Small intestine (tissue), 16 donors: ENCODE measurements at places on chromosomes 2 and 18.

DNA sequence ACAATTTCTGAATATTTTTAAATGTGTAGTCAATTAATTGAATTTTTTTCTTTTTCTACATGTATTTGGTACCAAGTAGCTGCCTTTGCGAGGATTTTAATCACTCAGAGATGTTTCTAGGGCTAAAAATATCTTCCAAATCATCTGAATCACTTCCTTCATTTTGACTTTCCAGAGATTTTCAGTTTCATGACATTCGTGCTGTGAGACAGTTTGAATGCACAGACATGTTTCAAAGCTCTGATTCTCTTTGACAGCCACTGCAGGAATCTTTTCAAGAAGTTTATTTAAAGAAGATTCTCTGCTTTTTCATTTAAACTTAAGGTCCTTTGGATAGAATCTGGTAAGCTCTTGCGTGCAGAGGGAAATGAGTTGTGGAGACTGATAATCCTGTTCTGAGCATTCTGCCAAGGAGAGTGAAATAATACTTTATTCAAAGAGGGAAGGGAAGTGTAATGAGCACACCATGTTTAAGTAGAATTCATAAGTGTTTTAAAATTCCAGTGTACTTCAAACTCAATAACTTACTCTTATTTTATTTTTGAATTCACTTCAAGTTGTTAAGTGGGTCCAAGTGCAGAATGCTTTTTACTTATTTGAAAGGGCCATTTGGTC lies 9.7 kb downstream of the CYBRD1 start:
- H3K36me3 ChIP-seq: no peaks in the 10 kb centered on the region
- no peak overlapping the region for H3K4me3 ChIP-seq
- H3K27me3 ChIP-seq: no peaks in the 10 kb centered on the region
- H3K27ac ChIP-seq: no peak overlapping the region
- no peak for DNase-seq
- no peaks in the 10 kb centered on the region for H3K4me1 ChIP-seq

DNA sequence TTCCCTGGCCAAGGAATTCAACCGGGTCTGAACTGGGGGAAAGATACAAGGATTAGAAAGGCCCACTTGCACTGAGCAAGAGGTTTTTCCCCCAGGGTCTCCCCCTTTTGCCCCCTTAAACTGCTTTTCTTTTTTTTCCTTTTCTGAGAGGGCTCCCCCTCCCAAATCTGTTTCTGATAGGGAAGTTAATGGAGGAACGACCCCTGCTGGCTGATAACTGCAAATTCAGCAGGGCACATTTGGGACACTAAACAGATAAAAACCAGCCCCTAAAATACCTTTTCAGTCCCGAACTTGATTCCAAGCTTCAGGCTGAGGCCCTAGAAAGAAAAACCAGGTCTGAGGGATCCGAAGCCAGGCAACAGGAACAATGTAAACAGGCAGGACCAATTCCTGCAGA lies 1012.4 kb upstream of the CRIM1 start:
- no peaks in the 10 kb centered on the region for H3K27me3 ChIP-seq
- no peaks in the 10 kb centered on the region for H3K4me1 ChIP-seq
- no peaks in the 10 kb centered on the region for H3K36me3 ChIP-seq
- no peak overlapping the region for H3K4me3 ChIP-seq
- no peak overlapping the region for H3K27ac ChIP-seq

- no peak for DNase-seq
- no peaks in the 10 kb centered on the region for H3K4me1 ChIP-seq
Measured at GRCh38 chr2:136376798-136377211, 258.9 kb upstream of the CXCR4 start.

DNA sequence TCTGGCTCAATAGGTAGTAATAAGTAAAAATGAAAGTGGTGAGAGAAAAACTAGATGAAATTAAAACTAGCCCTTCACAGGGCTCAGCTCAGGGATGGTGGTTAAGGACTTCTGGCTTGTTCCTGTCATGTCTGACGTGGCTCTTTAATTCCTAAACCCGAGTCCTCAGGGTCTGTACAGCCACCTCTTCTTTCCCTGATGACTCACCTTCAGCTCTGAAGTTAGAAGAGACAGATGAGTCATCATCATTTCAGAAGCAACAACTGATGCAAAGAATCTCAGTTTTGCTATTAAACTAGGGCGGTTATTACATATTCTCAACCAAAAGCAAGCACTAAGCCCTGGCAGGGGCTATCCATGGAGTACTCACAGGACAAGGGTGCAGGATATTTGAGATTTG lies 24.0 kb upstream of the ITGB6 start:
- no peak overlapping the region for H3K27ac ChIP-seq
- no peak overlapping the region for H3K4me3 ChIP-seq
- peak; percentile 71 for DNase-seq
- H3K4me1 ChIP-seq: peaks cover 43% of the 10 kb centered on the region
- no peaks in the 10 kb centered on the region for H3K27me3 ChIP-seq

DNA sequence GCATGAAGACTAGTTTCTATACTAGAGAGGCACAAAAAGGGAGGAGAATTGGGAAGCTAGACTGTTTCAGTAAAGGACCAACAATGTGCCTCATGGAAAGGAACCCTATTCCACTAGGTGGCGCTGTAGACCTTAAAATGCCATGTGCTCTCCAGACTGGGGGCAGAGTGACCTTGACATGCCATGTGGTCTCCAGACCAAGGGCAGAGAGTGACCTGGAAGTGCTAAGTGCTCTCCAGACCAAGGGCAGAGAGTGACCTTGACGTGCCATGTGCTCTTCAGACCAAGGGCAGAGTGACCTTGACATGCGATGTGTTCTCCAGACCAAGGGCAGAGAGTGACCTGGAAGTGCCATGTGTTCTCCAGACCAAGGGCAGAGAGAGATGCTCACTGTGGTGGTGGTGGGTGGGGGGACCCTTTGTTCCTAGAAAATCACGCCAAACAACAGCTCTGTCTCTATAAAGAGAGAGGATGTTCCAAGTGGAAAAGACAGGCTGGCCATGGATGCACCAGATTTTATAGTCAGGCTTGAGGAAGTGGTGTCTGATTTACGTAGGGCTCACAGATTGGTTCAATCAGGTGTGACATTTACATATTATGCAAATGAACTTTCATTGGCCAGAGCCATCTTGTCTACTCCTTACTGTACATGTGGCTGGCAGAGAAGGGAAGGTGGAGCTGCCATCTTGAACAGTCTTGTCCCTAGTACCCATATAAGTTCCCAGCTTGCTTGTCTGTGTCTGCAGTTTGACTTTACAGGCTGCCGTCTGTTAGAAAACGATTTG lies 344.0 kb upstream of the DDX18 start:
- H3K27ac ChIP-seq: no peak overlapping the region
- H3K4me1 ChIP-seq: no peaks in the 10 kb centered on the region
- H3K36me3 ChIP-seq: no peaks in the 10 kb centered on the region
- H3K27me3 ChIP-seq: no peaks in the 10 kb centered on the region

DNA sequence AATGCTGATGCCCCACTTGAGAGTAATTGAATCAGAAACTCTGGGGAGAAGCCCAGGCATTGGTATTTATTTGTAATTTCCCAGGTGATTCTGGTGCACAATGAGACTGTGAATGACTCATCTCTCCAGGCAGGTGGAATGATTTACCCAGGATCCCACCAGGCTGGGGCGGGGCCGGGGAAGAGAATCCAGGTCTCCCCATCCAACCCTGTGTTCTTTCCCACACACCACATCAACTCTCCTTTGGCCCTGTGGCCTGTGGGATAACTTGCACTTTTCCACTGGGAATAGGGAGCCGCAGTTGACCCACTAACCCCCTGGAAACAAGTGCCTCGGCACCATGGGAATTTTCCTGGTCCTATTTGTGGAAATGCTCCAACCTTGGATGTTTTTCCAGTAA lies 409.8 kb downstream of the ZNF521 start:
- H3K27ac ChIP-seq: no peak overlapping the region
- H3K36me3 ChIP-seq: no peaks in the 10 kb centered on the region
- no peak for DNase-seq
- no peaks in the 10 kb centered on the region for H3K4me1 ChIP-seq
- no peaks in the 10 kb centered on the region for H3K27me3 ChIP-seq
- no peak overlapping the region for H3K4me3 ChIP-seq

- H3K36me3 ChIP-seq: no peaks in the 10 kb centered on the region
- DNase-seq: peak; percentile 22
- peak overlapping the region; percentile 43 for H3K4me3 ChIP-seq
- H3K27ac ChIP-seq: no peak overlapping the region
- H3K27me3 ChIP-seq: no peaks in the 10 kb centered on the region
Measured at GRCh38 chr18:55779691-55780585, 191.9 kb upstream of the TCF4 start.

GRCh38 chr2:134360745-134361487 lies 107.0 kb downstream of the MGAT5 start:
- H3K4me1 ChIP-seq: peaks cover 5% of the 10 kb centered on the region
- H3K4me3 ChIP-seq: no peak overlapping the region

- H3K36me3 ChIP-seq: peaks cover 32% of the 10 kb centered on the region
- H3K4me3 ChIP-seq: no peak overlapping the region
- H3K4me1 ChIP-seq: peaks cover 5% of the 10 kb centered on the region
- no peak overlapping the region for H3K27ac ChIP-seq
- DNase-seq: no peak
- H3K27me3 ChIP-seq: no peaks in the 10 kb centered on the region
Measured at GRCh38 chr2:85769236-85769982, 15.6 kb downstream of the ATOH8 start.

GRCh38 chr2:216632952-216633615 lies at the start of gene IGFBP2:
Gene IGFBP2, plus strand, starts transcription at chr2:216633420. Its CDS starts 104 bp downstream, at chr2:216633524.
- peak within 1 kb of the TSS; percentile 37 for H3K4me3 ChIP-seq
- no peaks in the 10 kb centered on the region for H3K4me1 ChIP-seq
- peaks cover 6% of the 10 kb centered on the region for H3K36me3 ChIP-seq
- peak; percentile 33 for DNase-seq

DNA sequence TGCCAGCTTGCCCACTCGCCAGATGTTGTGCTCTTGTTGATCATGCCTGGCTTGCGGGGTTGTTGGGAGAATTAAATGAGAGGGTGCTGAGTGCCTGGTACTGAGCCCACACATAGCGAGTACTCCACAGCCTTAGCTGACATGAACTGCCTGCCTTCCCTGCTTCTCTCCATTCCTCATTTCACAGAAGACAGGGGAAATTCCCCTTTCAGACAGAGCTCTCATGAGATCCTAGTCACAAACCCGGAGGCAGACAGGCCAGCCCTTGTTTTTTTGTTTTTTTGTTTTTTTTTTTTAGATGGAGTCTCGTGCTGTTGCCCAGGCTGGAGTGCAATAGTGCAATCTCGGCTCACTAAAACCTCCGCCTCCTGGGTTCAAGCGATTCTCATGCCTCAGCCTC lies 17.1 kb upstream of the DNMT3A start:
- no peak for DNase-seq
- no peaks in the 10 kb centered on the region for H3K36me3 ChIP-seq
- no peak overlapping the region for H3K4me3 ChIP-seq
- H3K27me3 ChIP-seq: no peaks in the 10 kb centered on the region
- no peak overlapping the region for H3K27ac ChIP-seq

DNA sequence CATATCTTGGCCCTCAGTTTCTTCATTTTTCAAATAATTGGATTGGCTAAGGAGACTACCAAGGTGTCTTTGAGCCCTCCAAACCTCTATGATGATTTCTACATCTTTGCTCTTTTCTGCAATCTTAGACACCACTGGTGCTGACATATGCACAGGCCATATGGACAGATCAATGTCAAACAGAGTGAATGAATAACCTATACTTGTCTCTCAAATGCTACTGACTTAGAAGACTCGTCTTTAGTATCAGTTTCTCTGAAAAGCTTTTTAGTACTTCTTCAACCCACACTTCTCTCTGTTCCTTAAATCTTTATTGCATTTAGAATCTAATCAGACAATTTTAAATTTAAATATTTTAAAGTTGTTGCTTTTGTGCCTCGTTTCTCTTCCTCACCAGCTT lies 258.2 kb downstream of the LTBP1 start:
- H3K36me3 ChIP-seq: no peaks in the 10 kb centered on the region
- H3K4me1 ChIP-seq: no peaks in the 10 kb centered on the region
- H3K27ac ChIP-seq: no peak overlapping the region
- H3K4me3 ChIP-seq: no peak overlapping the region
- no peak for DNase-seq

GRCh38 chr2:102012061-102012614 lies 20.4 kb downstream of the IL1R2 start:
- no peak overlapping the region for H3K4me3 ChIP-seq
- no peak for DNase-seq
- H3K36me3 ChIP-seq: no peaks in the 10 kb centered on the region
- H3K27ac ChIP-seq: no peak overlapping the region
- no peaks in the 10 kb centered on the region for H3K4me1 ChIP-seq
- H3K27me3 ChIP-seq: no peaks in the 10 kb centered on the region

DNA sequence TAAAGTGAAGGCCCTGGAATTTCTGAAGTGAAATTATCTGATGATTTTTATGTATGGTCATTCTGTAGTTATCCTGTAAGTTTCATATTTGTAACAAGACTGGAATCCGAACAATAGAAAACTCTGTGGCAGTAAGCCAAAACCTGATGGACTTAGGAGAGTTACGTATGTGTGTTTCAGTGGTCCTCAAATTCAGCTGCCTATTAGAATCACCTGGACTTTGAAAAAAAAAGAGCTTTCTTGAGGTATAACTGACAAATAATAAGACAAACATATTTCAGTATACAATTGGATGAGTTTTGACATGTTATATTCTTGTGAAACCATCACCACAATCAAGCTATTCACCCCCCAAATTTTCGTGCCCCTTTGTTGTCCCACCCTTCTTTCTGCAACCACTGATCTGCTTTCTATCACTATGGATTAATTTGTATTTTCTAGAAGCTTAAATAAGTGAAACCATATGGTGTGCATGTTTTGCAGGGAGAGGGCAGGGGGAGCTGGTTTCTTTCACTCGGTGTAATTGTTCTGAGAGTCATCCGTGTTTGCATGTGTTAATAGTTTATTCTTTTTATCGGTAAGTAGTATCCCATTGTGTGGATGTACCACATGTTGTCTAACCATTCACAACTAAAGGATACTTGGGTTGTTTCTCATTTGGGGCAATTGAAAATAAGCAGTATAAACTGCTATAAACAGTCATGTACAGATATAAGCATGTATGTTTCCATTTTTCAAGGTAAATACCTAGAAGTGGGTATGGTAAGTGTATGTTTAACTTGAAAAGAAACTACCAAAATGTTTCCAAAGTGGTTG lies 50.2 kb upstream of the EML4 start:
- H3K27me3 ChIP-seq: no peaks in the 10 kb centered on the region
- no peak overlapping the region for H3K4me3 ChIP-seq
- H3K36me3 ChIP-seq: no peaks in the 10 kb centered on the region
- no peak overlapping the region for H3K27ac ChIP-seq
- no peak for DNase-seq
- H3K4me1 ChIP-seq: no peaks in the 10 kb centered on the region

- no peak overlapping the region for H3K4me3 ChIP-seq
- DNase-seq: peak; percentile 11
- no peaks in the 10 kb centered on the region for H3K36me3 ChIP-seq
- H3K27me3 ChIP-seq: no peaks in the 10 kb centered on the region
Measured at GRCh38 chr2:215002500-215002899, 135.9 kb downstream of the ABCA12 start.

GRCh38 chr18:2442006-2442405 lies 129.3 kb downstream of the METTL4 start:
- no peaks in the 10 kb centered on the region for H3K4me1 ChIP-seq
- no peak overlapping the region for H3K4me3 ChIP-seq

GRCh38 chr2:239944694-239945551 lies 80.2 kb downstream of the NDUFA10 start:
- H3K27ac ChIP-seq: no peak overlapping the region
- H3K4me1 ChIP-seq: no peaks in the 10 kb centered on the region
- no peak overlapping the region for H3K4me3 ChIP-seq
- no peak for DNase-seq
- H3K36me3 ChIP-seq: no peaks in the 10 kb centered on the region
